ENCODE measurements at places on chromosomes 12 and 14.

GRCh38 chr12:19643635-19644034 lies 204.3 kb downstream of the AEBP2 start:
- DNase-seq, result peak; percentile 10

- DNase-seq, result no peak
These were observed 124.2 kb downstream of the DENND5B start for GRCh38 chr12:31466768-31467167.

DNA sequence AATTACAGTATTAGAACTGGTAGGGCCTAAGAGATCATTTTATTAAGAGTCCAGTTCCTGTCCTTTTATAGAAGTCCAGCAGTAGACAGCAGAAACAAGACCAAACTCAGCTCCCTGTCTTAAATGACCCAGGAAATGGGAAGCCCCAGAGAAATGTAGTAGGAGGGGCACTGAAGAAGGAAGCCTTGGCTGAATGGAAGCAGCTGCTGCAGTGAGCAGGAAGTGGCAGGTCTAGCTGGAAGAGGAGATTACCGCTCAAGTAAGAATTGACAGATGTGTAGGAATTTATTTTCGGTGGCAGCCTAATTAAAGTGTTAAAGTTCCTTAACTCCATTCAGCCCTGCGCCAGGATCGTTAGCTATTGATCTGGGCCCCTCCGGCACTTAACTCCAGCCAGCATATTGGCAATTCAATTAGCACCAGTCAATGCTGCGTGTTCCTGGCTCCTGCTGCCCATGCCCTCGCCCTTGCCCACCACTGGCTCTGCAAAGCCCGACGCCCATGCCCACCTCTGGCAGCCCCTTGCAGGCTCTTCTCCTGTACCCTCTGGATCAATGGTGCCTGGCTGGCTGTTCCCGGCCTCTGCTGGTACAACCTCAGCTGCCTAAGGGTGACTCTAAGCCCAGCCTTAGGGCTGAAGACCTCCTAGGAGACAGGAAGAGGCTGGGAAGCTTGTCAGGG lies 21.1 kb downstream of the ZFHX2 start:
- DNase-seq, result no peak

- no peak for DNase-seq
These were observed 278.3 kb downstream of the SEC23A start for GRCh38 chr14:38824706-38825105.

DNA sequence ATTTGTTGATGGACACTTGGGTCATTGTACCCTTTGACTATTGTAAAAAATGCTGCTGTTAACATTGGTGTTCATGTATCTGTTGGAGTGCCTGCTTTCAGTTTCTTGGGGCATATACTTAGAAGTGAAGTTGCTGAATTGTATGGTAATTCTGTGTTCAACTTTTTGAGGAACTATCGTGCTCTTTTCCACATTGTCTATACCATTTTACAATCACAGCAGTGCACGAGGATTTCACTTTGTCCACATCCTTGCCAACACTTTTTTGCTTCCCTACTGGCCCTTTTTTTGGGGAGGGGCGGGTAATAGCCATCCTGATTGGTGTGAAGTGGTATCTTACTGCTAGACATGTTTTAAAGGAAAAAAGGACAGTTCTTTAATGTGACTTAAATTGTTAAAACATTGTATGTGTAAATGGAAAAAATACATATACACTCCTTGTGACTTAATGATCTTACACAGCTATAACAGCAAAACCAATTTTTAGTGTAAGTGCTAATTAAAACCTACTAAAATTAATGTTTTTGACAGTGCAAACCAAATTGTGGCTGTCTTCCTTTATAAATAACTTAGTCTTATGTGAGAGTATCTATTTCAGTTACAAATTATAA lies 52.7 kb downstream of the WNK1 start:
- DNase-seq, result no peak

GRCh38 chr14:106506881-106507305 lies 980.5 kb downstream of the TMEM121 start:
- no peak for DNase-seq

GRCh38 chr14:75487155-75487671 lies 35.1 kb upstream of the BATF start:
- no peak for DNase-seq

DNA sequence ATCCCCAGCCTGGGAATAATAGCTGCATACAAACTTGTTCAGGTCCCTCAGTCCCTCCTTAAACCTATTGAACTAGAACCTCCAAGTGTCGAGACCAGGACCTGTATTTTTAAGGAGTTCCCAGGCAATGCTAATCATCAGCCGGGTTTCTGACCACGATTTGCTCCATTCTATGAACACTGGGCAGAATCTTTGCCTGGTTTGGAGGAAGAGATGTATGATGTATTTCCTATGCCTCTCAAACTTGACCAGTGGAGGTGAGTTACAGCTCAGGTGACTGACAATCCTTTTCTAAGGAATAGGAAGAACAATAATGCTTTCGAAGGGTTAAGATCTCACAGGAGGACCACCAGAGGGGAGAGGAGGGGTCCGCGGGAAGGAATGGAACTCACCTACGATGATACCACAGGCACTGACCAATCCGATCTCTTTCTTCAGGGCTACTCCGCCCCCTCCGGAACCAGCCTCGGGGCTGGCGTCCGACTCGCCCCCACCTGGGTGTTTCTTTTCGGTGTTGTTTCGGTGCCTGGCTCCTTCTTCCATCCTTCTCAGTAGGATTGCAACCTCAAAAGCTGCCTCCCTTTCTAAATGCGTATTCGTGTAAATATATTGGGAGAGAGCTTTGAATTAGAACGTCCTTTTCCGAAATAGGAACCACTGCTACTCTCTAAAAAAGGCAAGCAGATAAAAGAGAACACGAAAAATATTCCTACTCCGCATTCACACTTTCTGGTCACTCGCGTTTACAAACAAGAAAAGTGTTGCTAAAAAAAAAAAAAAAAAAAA lies 895 bp downstream of the SLC7A8 start:
- no peak for DNase-seq

DNA sequence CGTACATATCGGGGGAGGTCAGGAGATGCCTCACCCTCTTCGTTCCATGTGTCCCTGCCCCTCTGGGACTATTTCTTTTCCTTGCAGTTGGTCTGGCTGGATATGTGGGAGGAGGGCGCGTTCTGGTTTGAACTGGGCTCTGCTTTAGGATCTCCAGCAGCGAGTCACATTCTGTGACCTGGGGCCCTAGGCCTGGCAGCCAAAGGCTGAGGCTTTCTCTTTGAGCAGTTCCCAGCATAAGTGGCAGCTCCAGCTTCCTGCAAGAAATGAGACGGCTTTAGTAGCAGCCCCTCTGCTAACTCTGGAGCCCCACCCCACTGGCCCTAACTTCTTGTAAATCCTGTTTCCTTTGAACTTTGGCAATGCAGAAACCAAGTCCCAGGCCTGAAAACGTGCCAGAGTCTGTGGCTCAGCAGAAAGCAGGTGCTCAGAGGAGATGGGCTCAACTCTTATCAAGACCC lies 274.8 kb downstream of the DPF3 start:
- no peak for DNase-seq

GRCh38 chr12:100610666-100611430 lies 37.4 kb downstream of the GAS2L3 start:
- no peak for DNase-seq

DNA sequence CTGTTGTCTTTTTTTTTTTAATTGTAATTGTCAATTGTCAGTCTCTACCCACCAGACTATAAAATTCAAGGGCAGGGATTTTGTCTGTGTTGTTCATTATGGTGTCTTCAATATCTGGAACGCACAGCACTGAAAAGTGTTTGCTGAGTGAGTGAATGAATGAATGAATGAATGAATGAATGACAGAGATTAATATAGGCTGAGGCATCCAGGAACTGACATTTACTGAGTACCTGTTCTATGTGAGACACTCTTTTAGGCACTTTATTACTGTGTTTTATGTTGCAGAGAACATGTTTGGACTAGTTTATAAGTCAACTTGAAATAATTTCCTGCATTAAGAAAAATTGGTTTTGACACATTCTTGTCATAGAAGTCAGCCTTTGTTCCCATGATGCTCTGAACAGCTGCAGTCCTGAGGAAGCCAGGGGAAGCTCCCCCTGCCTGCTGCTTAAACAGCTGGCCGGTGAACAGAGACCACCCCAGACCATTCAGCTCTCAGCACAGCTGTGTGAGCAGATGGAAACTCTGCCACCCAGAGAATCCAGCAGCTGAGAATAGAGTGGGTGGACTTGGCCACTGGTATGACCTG lies 160.7 kb upstream of the CCND2 start:
- DNase-seq, result no peak

- DNase-seq, result no peak
These were observed 71.9 kb upstream of the GNPNAT1 start for GRCh38 chr14:52863334-52863700.

- no peak for DNase-seq
These were observed 507 bp downstream of the AQP5 start for GRCh38 chr12:49961993-49962764.

- no peak for DNase-seq
These were observed 52.2 kb downstream of the CKAP4 start for GRCh38 chr12:106195621-106196027.

GRCh38 chr12:124814741-124815613 lies 48.7 kb downstream of the SCARB1 start:
- DNase-seq, result peak; percentile 72

DNA sequence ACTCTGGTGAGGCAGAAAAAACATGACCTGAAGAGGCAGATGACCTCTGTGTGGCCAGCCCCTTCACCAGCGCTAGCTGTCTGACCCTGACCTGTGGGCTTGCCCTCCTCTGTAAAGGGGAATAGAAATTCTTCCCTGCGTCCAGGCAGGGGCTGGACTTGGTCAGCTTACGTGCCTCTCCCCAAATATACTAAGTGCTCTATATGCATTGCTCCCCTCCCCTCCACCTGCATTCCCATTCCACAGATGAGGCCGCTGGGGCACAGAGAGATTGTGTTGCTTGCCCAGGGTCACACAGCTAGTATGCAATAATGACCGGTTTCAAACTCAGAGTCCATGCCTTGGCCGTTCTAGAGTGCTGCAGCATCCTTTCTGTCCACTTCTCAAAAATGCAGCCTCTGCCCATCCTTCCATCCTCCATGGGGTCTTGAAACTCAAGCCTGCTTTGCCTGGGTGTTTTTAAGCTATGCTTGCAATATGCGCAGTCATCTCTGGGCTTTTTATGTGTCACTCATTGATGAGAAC lies 303.9 kb downstream of the CACNA1C start:
- no peak for DNase-seq

DNA sequence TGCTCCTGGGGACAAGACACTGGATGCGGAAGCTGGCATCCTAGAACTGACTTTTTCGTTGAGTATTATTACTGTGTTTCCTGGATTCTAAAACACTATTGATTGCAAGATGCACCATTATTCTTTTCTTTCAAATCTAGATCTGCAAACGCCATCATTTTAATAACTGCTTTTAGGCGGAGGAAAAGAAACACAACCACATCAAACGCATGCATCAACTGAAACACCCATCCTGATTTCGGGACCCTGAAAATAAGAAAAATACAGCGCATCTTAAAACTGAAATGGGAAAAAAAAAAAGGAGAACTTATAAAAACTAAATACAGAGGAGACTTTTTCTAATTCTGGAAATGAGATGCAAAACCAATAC lies 103.7 kb upstream of the MAX start:
- no peak for DNase-seq

- DNase-seq, result no peak
These were observed 9.0 kb downstream of the MARS1 start for GRCh38 chr12:57496822-57497221.

DNA sequence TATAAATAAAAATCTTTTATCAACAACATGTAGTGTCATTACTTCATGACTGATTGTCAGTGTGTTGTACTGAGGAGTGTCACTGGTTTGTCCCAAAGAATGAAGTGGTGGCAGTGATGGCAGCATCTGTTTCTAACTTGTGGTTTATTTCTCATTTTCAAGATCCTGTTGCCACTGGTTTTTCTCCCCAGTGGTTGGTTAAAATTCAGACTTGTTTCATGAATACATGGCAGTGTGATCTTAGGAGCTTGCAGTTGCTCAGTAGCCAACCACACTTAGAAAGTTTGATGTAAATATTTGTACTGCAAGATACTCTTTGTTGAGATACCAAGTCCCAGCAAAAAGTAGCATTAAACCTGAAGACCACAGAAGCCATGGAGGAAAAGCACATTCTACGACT lies 69.8 kb downstream of the PLEKHA5 start:
- no peak for DNase-seq

DNA sequence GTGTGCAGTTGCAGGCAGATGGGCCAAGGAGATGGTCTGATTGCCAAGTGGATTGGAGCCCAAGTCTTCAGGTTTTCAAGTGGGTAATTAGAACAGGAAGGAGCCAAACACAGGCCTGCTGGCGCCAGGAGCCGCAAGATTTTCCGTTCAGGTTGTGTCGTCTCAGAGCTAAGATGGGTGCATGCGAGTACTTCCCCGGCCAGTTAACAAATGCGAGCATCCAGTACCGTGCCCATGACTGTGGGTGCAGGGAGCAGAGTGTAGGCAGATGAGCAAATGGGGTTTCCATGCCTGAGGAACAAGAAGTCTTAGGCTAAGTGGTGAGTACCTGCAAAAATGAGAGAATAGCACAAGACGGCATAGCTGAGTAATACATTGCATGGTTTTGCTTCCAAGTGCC lies 90.5 kb downstream of the CHST11 start:
- no peak for DNase-seq

- DNase-seq, result no peak
These were observed 355.4 kb downstream of the CEP128 start for GRCh38 chr14:80586131-80586530.

GRCh38 chr14:65993103-65993502 lies 493.1 kb upstream of the CCDC196 start:
- no peak for DNase-seq

- no peak for DNase-seq
These were observed 17.9 kb downstream of the SIVA1 start for GRCh38 chr14:104770851-104771272.

DNA sequence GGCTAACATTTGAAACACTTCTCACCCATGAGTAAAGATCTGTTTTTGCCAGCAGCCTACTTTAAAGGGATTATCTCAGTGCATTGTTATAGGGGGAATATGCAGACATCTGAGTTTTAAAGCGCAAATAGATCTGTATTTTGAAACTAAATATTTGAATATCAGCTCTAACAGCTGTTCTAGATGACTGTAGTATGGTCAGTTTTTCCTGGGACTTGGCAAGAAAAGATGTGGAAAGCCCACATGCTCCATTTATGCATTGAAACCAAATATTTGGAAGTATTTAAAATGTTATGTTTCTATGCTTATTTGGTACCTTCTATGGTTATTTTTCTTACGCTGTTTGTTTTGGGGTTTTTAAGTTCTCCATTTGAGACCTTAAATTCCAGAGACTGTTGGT lies 41.7 kb downstream of the RIC8B start:
- DNase-seq, result no peak

DNA sequence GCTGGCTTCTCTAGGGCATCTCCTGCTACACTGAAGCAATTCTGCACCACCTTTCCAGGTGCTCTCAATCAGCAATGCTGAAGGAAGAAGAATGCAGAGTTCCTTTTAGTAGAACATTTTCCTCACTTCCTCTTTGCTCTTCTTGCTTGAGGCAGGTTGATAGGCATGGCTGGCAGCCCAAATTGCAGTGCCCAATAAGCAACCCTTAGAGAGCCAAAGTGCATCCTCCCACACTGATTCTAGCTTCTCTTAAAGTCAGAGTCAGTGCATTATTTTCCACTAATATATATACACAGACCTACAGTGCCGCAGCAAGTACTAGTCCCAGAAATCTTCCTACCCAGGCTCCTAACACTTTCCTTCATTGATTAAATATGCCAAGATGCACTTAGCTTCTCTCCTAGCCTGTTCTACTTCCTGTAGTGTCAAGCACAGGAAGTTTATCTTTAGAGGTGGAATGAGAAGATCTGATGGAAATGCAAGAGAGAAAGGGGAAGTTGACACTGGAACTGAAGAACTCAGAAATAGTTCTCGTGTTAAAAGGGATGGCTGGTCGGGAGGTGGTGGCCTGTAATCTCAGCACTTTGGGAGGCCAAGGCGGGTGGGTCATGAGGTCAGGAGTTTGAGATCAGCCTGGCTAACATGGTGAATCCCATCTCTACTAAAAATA lies 132.7 kb downstream of the SSPN start:
- DNase-seq, result no peak

All from NCI-H1092 (cell line).